ENCODE measurements at places on chromosomes 7 and 10.

- no peak for DNase-seq
Measured at GRCh38 chr7:70152313-70152712, 554.0 kb downstream of the AUTS2 start.

DNA sequence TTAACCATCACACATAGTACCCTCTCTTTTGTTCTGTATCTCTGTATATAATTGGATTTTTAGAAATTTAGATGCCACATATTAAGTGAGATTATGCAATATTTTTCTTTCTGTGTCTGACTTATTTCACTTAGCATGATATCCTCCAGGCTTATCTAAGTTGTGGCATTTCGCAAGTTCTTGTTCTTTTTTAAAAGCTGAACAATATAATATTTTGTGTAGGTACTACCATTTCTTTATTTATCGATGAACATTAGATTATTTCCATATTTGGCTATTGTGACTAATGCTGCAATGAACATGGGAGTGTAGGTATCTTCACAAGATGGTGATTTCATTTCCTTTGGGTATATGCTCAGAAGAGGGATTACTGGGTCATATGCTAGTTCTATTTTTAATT is 295.0 kb downstream of the SUGCT start:
- no peak for DNase-seq

DNA sequence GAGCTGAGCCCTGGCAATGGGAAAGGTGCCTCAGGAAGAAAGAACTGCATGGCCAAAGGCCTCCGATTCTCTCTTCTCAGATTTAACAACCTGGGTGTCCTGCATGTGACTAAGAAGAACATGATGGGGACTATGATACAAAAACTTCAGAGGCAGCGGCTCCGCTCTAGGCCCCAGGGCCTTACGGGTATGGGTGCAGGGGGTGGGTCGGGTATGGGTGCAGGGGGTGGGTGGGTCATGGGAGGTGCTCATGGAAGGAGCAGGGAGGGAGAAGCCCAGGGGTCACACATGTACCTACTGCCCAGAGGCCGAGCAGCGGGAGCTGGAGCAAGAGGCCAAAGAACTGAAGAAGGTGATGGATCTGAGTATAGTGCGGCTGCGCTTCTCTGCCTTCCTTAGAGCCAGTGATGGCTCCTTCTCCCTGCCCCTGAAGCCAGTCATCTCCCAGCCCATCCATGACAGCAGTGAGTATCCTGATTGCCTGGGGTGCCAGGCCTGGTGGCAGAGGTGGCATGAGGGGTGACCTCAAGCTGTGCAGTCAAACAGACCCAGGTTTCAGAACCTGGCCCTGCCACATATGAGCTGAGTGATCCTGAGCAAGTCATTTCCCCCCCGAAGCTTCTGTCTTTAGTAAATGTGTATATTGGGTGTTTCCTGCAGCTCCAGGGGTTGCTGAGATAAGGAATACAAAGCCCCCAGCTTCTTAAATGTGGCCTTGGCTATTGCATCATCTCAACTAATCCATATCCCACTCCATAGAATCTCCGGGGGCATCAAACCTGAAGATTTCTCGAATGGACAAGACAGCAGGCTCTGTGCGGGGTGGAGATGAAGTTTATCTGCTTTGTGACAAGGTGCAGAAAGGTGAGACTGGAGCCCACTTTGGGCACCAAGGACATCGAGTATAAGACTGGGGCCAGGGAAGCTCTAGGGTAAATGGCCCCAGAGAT is 2.0 kb downstream of the NFKB2 start:
- no peak for DNase-seq

DNA sequence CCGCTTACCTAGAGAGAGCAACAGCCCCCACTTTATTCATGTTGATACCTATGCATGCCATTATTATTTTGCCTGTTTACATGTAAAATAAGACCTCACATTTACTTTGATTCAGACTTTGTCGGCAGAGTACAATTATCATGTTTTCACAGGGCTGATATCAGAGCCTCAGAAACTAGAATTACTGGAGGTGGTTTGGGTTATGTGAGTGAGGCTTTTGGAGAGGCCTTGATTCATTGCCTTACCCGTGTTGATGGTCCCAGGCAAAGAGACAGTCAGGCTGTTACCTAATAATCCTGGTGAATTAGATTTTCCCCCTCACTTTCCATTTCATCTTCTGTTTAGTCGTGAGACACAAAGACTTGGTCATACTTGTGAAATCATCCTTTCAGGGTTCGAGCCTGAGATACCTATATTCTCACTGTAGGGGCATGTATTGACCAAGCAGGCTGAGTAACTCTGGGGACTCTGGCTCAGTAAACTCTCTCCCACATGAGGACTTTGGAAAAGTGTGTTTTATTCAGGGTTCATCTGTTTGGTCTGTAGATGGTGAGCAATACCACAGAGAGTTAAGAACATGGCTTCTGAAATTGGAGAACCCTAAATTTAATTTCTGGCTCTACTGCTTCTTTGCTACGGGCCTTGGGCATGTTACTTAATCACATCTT is 150.9 kb downstream of the CELF2 start:
- no peak for DNase-seq

DNA sequence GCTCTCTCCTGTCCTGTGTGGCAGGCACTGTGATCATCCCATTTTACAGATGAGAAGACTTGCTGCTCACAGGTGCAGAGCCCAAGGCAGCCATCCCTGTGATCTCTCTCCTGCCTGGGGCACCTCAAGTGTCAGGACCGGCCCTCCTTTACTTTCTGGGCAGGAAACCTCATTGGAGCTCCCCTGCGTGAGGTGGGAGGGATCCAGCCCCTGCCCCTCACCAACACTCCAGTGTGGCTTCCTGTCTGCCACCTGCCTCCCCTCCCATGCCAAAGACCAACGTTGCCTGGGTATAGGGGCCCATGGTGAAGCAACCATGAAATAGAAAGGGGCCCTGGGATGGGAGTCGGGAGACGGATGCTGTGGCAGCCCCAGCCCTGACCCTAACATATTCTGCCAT is 91.2 kb upstream of the MYL10 start:
- no peak for DNase-seq

- peak; percentile 61 for DNase-seq
Measured at GRCh38 chr7:102236592-102237287, 49.9 kb upstream of the SH2B2 start.

DNA sequence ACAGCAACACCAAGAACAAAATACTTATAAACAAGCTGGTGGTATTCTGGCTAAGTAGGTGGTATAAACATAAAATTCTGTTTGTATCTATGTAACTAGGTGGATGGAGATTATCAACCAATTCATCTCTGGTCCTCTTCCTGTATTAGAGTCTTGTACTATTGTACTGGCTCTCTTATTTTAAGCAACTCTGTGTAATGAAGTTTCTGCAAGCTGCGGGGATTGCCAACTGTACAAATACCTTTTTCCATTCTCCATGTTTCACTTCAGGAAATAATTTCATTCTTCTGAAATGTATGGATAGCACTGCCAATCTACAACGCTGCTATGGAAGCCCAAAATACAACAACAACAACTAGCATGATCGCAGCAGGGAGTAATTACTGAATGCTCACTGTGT is 44.8 kb downstream of the JAZF1 start:
- DNase-seq: no peak

Measured in fibroblast of skin of right biceps (primary cell).